Fibroblast of mammary gland (primary cell): ENCODE measurements at places on chromosomes 16 and 17.

GRCh38 chr17:36856903-36857381, 80.3 kb upstream of the LHX1 start:
- no peak for DNase-seq

GRCh38 chr16:89171216-89172170, at the start of gene CDH15:
Gene CDH15 (plus strand): TSS chr16:89171748. CDS start chr16:89171832, 84 bp downstream.
- DNase-seq = peak; percentile 77

DNA sequence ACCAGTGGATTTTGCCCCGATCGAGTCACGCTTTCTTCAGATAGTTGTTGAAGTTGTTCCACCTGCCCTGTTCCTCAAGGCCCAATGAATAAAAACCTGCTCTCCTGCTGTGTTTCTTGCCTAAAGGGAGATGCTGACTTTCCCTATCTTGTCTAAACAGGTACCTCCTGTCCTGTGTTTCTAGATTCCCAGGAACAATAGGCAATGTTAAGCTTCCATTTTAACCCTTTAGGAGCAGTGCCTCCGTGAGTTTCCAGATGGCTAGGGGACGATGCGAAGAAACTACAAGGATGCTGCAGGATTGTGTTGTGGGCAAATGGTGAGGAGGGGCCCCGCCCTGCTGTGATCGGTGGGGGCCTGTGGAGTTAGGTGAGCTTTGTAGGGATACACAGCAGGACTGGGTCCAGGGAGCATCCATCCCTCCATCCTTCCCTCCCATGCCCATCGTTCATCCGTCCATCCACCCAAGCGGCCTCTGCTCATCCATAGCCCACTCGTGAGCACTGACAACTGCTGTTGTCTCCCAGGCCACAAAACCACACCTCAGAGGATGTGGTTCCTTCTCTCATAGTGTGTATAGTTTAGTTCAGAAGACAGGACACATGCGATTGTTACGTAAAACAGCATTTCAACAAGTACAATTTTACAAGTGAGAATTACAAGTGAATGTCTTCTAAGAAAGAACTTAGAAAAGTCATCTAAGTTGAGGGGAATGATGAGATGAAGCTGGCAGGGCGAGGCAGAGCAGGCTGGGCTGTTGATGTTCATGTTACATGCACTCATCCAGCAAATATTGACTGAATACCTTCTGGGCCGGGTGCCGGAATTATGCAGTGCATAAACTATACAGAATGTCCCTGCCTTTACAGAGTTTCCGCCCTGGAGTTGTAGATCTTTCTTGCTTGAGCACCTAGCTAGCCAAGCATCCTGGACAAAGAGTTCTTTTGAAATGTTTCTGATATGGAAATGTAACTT, 5.2 kb downstream of the ARSG start:
- DNase-seq = no peak

DNA sequence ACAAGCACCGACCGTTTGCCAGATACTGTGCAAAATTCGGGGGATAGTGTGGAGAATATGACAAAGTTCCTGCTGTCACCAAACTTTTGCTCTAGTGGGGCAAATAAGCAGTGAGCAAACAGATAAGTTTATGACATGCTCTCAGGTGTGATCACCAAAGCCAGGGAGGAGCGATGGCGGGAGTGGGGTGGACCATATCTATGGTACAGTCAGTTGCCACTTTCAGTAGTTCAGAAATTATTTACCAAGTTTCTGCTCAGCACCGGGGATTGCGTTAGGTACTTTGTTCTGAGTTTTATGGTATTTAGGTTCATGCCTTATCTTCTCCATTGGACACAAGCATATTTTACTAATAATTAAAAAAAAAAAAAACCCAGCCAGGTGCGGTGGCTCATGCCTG, 11.9 kb downstream of the MSI2 start:
- no peak for DNase-seq

GRCh38 chr17:67202503-67202902, 42.5 kb downstream of the HELZ start:
- DNase-seq = no peak

DNA sequence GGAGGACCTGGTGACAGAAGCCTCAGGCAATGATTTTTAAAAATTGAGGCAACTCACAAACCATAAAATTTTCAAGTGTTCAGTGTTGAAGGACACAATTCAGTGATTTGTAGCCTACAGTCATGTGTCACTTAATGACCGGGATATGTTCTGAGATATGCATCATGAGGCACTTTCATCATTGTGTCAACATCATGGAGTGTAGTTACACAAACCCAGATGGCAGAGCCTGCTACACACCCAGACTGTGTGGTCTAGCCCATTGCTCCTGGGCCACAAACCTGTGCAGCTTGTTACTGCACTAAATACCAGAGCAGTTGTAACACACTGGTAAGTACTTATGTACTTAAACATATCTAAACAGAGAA, 1.6 kb downstream of the PRSS41 start:
- DNase-seq = peak; percentile 42

DNA sequence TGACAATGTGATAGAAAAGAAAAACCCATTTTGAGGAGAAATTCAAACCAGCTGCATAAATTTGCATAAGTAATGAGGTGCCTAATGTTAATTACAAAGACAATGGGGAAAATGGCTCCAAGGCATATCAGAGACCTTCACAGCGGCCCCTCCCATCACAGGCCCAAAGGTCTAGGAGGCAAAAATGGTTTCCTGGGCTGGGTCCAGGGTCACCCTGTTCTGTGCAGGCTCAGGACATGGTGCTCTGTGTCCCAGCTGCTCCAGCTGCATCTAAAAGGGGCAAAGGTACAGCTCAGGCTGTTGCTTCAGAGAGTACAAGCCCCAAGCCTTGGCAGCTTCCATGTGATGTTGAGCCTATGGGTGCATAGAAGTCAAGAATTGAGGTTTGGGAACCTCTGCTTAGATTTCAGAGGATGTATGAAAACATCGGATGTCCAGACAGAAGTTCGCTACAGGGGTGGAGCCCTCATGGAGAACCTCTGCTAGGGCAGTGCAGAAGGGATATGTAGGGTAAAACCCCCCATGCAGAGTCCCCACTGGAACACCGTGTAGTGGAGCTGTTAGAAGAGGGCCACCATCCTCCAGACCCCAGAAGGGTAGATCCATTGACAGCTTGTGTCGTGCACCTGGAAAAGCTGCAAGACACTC, 40.6 kb downstream of the IKZF3 start:
- no peak for DNase-seq

DNA sequence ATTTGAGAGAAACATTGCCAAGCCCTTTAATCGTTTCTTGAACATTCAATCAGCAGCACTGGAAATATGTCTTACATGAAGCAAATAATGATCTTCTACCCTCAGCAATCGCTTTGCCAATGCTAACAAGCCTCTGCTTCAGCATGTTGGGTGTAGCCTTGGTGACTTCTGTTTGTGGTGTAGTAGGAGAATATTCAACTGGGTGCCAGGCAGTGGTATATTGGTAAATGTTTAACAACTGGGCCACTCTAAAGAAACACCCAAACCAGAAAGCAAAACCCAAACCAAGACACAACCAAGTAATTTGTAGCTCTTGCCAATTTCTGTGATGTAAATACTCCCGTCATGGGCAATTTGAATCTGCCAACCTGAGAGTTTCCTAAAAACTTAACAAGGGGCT, 9.7 kb downstream of the CDH13 start:
- DNase-seq = no peak

GRCh38 chr16:31535737-31536136, 8.0 kb downstream of the AHSP start:
- no peak for DNase-seq

- no peak for DNase-seq
These were observed 484.2 kb upstream of the SOX9 start for GRCh38 chr17:71636644-71637043.

- no peak for DNase-seq
These were observed 3.0 kb downstream of the EVI2B start for GRCh38 chr17:31310886-31311285.

- DNase-seq = no peak
These were observed 73.6 kb downstream of the USP32 start for GRCh38 chr17:60318326-60318725.

GRCh38 chr17:78430892-78431691, 52.6 kb downstream of the PGS1 start:
- DNase-seq = no peak

GRCh38 chr16:79466111-79466510, 134.4 kb downstream of the MAF start:
- no peak for DNase-seq

- no peak for DNase-seq
These were observed 130.6 kb downstream of the MGAT5B start for GRCh38 chr17:76998839-76999238.

GRCh38 chr16:5653041-5653440, 555.4 kb upstream of the EEF2KMT start:
- no peak for DNase-seq

DNA sequence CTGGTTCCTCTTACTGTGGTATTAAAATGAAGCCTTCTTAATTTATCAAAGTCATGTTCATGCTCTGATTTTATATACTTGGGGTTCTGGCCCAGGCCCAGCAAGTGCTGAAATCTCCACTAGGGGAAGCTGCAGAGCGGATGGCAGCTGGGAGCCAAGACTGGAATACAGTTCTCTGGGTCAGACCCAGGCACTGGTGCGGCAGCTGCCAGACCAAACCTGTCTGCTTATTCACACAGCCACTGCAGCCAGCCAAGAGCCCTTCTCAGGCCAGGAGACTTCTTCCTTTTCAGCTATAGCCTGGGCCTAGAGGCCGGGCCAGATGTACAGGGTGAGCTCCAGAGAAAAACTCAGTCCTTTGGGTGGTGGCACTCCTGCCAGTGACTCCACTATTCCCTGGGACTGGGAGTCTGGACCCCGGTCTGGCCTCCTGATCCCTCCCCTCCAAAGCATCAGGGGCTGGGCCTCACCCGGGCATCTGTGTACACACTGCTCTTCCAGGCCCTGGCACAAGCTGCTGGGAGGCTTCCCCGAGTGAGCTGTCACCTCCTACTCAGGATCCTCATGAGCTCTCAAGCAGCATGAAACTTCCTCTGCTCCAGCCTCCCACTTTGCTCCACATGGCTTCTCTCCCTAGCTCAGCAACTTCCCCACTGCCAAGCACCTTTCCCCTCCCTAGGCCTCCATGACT, 24.4 kb downstream of the ATP6V0D1 start:
- peak; percentile 75 for DNase-seq

DNA sequence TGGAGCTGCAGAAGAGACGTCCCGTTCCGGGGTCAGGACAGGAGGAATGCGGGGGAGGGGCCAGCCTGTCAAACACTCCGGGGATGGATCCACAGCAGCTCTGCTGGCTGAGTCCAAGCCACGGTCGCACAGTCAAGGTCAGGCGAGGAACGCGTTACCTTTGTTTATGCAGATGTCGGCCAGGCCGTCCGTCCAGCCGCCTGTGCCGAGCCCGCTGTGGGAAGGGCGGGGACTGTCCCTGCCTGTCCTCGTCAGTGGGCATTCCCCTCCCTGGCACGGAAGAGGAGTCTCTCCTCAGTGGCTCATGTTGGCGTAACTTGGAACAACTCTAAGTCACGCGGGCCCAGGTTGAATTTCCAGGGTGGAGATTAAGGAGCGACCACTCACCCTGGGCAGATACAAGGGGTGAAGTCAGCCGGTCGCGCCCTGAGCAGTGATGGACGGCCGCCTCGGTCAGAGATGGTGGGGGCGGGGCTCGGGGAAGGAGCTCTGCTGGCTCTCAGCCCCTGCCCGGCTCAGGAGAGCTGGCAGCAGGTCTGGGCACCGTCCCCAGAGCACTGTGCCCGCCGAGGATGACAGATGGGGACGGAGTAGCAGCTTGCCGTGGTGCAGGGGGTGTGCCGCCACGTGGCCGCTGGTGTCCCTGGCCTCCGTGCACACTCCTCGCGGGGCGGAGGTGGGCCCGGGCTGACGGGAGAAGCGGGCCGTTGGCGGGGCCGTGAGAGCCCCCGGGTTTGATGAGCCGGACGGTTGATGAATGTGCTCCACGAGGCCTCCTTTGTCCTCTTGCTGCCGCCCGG, 7.3 kb downstream of the CACNA1H start:
- no peak for DNase-seq

DNA sequence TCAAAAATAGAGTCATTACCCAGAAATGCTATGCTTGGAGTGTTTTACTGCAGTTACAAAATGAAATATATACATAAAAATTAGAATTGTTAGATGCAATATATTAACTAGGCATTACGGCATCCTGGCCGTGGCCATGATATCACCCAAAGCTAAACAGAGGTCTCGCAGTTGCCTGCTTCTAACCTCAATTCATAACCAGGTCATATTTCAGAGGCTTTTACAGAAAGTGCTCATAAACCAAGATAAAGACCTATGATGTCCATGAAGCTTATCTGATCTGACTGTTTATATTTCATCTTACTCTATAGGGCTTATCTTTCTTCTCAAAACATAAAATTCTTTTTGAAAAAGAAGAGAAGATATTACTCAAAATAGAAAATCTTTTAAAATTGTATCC, 664.5 kb upstream of the SALL1 start:
- DNase-seq = no peak

- no peak for DNase-seq
These were observed 41.7 kb upstream of the NKD1 start for GRCh38 chr16:50506543-50506937.
